ENCODE measurements at places on chromosomes 1 and 21.

- no peak for DNase-seq
Measured at GRCh38 chr1:30882678-30883388, 25.7 kb downstream of the SDC3 start.

DNA sequence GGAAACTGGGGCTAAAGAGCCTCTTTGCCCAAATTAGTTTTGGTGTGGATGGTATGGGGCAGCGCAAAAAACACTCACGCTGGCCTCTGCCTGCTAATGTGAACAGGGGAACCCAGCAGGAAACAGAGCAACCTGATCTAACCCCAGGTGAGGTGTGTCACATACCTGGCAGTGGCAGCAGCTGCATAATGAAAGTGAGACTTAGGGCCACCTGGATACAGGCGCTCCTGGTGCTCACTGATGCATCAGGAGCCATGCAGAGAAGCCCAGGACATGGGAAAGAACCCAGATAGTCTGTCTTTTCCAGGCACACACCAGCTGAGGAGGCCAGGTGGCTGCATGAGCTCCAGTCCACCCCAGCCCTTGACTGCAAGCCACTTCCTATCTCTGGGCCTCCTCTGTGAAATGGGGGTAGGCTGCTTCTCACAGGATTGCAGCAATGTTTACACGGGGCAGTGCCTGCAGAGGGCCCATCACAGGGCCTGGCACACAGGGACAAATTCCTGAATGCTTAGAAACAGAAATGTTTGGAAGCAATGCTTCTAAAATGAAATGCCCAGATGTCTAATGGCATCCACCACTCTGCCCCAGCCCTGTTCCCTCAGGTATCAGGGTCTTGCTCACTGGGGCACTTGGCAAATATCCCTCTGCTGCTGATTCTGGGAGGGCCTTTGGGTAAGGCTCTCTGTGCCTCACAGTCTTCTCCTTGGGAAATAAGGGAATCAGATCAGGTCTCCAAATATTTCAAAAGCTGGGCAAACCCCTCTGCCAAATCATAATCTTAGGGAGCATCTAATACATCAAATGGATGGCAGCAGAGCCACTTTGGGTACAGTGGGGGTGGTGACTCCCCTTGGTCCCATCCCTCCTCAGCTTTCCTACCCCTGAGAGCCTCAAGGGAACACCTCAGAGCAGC, 19.9 kb downstream of the DHCR24 start:
- no peak for DNase-seq

DNA sequence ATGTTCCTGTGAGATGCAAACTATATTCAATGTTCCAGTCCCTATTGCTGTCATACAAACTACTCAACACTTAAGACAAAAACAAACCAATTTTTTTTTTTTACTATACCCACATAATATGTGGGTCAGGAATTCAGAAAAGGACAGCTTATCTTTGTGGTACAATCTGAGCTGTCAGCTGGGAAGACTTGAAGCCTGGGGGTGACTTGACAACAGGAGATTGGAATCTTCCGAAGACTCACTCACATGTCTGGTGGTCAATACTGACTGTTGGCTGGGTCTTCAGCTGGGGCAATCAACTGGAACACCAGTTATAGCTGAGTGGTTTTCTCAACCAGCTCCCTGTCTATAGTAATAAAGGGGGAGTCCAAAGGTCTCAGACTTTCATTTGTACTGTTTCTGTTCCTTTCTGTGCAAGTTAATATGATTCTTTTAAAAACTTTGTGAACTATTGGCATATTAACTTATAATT, 81.7 kb upstream of the ATP1B1 start:
- DNase-seq: no peak

- DNase-seq: no peak
Measured at GRCh38 chr1:160978510-160978927, 23.9 kb upstream of the ITLN2 start.
